ENCODE measurements at places on chromosomes 12 and 14.
A peak's percentile ranks its signal among the peaks of the same experiment; 100 is the strongest.

- no peak for DNase-seq
Measured at GRCh38 chr12:47570151-47570550, 135.7 kb downstream of the RPAP3 start.

- DNase-seq: no peak
Measured at GRCh38 chr12:97805146-97805545, 342.5 kb downstream of the RMST start.

GRCh38 chr12:25308756-25309155 is 58.0 kb upstream of the KRAS start:
- DNase-seq: no peak

GRCh38 chr12:121184984-121185889 is 24.7 kb upstream of the P2RX4 start:
- peak; percentile 6 for DNase-seq

DNA sequence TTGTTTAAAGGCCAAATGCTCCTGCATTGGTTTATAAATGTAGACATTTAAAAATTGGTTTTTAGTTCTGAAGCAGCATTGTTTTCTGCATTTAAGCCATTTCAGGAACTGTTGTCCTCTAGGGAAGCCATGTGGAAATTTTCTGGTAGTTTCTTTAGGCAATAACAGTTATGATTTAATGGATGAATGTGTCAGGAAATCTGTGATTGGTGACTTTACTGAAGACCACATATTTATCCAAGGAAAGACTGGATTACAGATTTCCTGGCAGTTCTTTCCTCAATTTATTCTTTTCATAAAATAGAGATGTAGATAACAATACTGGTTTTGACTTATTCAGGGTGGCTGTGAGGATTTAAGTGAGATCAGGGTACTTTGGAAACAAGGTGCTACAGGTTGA is 27.6 kb downstream of the TBC1D15 start:
- no peak for DNase-seq

DNA sequence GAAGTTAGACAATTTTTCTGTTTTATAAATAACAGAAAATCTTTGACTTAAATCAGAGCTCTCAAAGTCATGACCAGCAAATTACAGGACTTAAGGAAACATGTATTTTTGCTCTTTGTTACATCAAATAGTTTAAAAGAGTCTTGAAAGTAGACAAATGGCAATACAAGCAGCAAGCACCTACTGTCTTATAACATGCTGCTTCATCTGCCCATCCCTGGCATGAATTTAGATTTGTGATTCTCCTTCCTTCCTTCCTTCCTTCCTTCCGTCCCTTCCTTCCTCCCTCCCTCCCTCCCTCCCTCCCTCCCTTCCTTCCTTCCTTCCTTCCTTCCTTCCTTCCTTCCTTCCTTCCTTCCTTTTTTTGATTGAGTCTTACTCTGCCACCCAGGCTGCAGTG is 715.6 kb upstream of the FLRT2 start:
- DNase-seq: no peak

- DNase-seq: no peak
Measured at GRCh38 chr12:16155938-16156337, 121.5 kb downstream of the SLC15A5 start.

GRCh38 chr12:68098939-68099338 is 60.6 kb downstream of the IFNG start:
- no peak for DNase-seq

DNA sequence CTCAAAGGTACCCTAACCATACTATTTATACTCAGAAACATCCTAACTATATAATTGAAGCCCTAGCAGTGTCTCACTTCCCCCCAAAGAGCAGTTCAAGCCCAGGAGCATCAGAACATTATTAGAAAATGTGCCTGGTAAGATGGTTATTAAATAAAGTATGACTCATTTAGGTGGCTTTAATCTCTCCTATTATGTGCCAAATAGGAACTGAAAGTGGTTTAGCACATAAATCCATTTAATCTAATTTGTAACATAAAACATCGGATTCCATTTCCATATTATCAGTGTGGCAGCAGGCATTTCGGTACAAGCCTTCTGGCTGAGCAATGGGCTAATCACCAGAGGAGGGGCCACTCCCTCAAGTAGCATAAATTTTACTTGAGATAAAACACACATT is 395.2 kb upstream of the TMTC1 start:
- DNase-seq: no peak

DNA sequence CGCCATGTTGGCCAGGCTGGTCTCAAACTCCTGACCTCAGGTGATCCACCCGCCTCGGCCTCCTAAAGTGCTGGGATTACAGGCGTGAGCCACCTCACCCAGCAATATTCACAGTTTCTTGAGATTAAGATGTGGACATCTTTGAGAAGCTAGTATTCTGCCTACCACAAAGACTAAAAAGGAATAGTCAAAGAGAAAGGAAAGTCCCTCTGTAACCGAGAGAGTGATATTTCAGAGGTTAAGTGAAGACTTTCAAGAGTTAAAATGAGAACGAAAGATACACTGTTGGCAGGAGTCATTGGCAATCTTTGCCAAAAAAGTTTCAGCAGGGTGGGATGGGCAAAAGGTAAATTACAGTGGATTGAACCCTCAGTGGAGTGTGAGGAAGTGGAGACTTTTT is 15.6 kb downstream of the DGKA start:
- DNase-seq: no peak

GRCh38 chr14:76484355-76484754 is 108.4 kb downstream of the ESRRB start:
- no peak for DNase-seq

GRCh38 chr12:116691636-116692035 is 46.2 kb downstream of the SPRING1 start:
- no peak for DNase-seq

GRCh38 chr12:26690601-26691000 is 142.4 kb downstream of the ITPR2 start:
- no peak for DNase-seq

- no peak for DNase-seq
Measured at GRCh38 chr14:63297372-63298063, 21.2 kb downstream of the GPHB5 start.

- DNase-seq: no peak
Measured at GRCh38 chr14:33432407-33433023, 493.8 kb downstream of the NPAS3 start.

- no peak for DNase-seq
Measured at GRCh38 chr14:101359221-101360053, 201.9 kb upstream of the DIO3 start.

DNA sequence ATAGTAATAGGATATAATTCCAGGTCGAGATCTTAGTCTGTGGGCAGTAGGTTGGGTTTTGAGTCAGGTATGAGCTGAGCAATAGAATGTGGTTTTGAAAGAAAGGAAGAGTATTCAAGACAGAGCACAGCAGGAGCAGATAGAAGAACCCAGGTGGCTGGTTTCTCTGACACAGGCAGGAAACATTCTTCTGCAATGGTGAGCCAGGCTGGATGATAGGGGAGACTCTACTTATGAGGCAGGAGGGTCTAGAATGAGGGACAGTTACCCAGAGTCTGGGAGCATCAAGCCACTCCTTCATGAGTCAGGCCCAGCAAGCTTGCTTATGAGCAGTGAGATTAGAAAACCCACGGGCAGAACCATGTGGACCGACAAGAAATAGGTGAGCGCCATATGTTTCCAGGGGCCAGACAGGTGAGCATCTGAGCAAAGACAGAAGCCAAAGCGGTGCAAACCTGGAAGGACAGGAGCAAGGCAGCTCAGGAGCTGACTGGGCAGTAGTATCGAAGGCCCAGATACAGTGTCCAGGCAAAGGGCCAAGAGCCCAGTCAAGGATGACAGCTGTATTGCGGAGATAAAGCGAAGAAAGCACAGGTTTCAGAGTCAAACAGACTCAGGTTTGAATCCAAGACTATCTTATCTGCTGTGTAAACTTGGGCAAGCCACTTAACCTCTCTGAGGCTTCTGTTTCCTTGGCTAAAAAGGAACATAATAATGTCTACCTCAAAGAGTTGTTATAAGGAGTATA is 22.5 kb upstream of the PCNX1 start:
- DNase-seq: no peak

- DNase-seq: no peak
Measured at GRCh38 chr12:67070307-67070600, 198.9 kb upstream of the CAND1 start.

- no peak for DNase-seq
Measured at GRCh38 chr12:96075560-96075959, 40.2 kb upstream of the LTA4H start.

DNA sequence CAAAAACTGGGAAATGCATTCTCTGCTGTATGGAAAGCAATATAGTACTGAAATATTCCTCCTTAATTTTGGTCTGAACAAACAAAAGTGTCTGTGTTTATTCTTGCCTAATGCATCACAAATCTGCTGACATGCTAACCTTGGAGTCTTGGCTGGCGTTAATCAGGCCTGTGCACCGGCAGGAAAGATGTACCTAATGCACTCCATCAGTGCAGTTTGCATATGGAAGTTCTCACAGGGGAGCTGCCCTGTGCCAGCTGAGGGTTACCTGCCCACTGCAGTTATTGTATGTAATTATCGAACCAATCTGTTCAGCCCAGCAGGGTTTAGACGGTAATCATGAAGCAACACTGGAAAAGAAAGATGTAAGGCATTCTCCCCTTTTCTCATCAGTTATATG is 76.9 kb downstream of the VRK1 start:
- no peak for DNase-seq

DNA sequence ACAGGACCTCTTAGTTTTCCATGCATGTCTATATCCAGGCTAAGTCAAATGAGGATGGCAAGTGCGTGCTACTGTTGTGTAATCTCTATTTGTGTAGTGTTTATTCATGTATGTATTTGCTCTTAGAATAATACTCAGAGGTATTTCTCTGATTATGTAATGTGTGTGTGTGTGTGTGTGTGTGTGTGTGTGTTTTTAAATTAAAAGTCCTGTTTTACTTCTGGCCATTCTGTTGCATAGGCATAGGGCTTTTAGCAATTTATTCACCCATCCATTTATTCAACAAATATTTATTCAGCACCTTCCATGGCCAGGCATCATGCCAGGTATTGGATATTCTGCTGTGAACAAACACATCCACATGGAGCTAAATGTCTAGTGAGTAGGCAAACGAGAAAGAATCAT is 63.5 kb downstream of the PELI2 start:
- no peak for DNase-seq

- no peak for DNase-seq
Measured at GRCh38 chr12:118036672-118037411, 20.3 kb downstream of the RFC5 start.

DNA sequence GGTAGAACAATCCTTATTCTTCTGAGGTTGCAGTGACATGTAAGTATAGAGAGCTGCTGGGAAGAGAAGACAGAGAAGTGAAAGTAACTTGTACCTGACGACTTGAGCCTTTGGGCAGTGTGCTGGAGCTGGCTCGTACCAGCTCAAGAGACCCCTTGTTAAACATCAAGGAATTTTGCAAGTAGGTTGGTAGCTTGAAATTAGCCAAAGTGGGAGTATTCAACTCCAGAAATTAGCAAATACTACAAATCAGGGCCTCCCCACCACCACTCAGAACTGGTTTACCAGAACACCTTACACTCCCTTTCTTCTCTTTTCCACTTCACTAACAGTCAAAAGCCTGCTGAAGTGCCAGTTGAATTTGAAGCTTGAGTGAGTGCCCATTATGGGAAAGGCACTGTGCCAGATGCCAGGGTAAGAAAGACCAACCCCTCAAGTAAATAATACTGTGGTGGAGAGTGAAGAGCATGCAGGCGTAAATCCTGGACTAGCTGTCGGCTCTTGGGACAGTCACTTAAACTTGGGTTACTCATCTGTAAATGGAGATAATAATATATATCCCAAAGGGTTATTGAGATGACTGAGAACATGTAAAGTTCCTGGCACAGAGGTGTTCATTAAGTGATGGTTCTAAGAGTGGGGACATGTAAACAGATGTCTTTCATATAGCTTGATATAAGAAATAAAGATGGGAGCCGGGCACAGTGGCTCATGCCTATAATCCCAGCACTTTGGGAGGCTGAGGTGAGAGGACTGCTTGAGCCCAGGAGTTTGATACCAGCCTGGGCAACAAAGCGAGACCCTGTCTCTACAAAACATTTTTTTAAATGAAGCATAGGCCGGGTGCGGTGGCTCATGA is 27.0 kb upstream of the EID3 start:
- DNase-seq: no peak

GRCh38 chr12:44403185-44403584 is 472.9 kb downstream of the NELL2 start:
- DNase-seq: no peak

DNA sequence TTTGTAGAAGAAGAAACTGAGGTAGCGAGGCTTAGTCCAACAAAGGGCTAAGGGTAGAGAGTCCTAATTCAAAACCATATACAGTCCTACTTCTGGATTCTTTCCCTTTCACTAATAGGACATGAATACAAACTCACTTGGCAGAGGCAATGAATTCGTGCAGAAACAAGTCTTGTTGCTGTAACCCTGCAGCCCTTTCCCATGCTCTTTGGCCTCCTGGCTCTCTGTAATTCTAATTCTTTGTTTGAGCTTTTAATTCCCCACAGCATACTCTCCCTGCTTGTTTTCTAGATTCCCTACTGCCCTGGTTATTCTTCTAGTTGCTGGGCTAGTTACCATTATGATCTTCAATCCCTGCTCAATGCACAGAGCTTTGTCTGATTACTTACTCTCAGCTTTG is 381.4 kb downstream of the ETNK1 start:
- DNase-seq: no peak

GRCh38 chr14:58631732-58632131 is 6.0 kb upstream of the DACT1 start:
- no peak for DNase-seq

- DNase-seq: no peak
Measured at GRCh38 chr14:51504669-51505068, 147.0 kb upstream of the FRMD6 start.

GRCh38 chr12:3698218-3698974 is 54.5 kb downstream of the CRACR2A start:
- DNase-seq: no peak

DNA sequence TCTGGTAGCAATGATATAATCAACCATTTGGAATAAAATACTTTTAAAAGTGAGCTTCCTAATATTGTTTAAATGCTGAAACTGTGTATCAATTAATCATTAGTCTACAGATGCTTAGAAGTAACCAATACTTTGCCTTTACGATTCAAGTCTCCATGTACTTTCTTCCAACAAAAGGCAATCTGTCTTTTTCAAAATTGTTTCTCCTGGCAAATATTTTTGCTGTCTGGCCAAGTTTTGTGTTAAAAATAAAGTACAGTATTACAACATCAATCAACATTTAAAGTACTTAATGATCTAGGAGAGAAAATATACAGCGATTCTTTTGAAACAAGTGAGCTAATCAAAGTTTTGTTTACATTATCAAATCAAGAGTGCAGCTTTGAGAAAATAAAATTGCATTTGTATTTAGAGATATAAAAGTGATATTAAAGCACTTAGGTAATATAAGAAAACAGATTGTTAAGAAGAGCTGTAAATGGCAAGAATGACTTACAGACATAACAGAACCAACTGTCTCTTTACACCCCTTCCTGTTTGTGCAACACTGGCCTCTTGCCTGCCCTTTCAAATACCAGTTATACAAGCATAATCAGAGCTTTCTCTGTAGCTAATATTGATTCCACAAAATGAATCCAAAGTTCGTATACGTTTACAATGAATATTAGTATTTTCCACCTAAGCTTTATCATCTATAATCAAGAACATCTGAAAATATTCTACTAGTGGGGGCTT is 38.2 kb upstream of the FBLN5 start:
- no peak for DNase-seq

- DNase-seq: no peak
Measured at GRCh38 chr12:124344526-124344925, 49.6 kb downstream of the RFLNA start.
